ENCODE measurements at places on chromosomes 5 and 9.

GRCh38 chr5:32942225-32942989, 231.3 kb downstream of the NPR3 start:
- peak; percentile 33 for DNase-seq

- no peak for DNase-seq
These were observed 10.8 kb upstream of the FOXD1 start for GRCh38 chr5:73459366-73459765.

GRCh38 chr5:124956471-124957029, 210.1 kb upstream of the ZNF608 start:
- peak; percentile 89 for DNase-seq

DNA sequence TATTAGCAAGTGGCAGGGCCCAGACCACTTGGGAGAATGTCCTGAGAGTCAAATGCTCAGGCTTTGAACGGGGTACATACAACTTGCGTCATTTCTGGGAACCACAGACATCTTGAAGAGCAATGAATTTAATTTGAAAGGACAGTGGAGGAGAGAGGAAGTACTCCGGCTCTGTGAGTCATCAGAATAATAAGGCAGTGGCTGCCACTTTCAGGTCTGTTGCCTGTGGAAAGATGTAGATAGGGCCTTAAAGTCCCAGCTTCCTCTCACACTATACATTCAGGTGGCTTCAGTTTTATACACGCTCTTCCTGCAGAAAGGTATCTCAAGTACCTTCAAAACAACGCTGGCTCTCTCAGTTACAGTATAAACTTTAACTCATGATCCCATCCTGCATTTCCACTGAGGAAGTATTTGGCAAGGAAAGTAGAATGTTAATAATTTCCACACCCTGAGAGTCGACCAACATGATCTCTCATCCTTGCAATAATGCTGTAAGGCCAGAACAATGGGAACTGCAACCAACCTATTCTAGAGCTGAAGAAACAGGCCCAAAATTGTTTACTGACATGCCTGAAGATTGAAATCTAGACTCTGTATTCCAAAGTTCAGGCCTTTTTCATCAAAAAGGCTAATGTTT, 6.8 kb upstream of the PRUNE2 start:
- no peak for DNase-seq

- DNase-seq, result no peak
These were observed 27.2 kb upstream of the LAMC3 start for GRCh38 chr9:130981756-130982137.
